ENCODE measurements at places on chromosomes 5 and 9.

- no peak for DNase-seq
Measured at GRCh38 chr9:75083188-75083970, 4.6 kb downstream of the NMRK1 start.

DNA sequence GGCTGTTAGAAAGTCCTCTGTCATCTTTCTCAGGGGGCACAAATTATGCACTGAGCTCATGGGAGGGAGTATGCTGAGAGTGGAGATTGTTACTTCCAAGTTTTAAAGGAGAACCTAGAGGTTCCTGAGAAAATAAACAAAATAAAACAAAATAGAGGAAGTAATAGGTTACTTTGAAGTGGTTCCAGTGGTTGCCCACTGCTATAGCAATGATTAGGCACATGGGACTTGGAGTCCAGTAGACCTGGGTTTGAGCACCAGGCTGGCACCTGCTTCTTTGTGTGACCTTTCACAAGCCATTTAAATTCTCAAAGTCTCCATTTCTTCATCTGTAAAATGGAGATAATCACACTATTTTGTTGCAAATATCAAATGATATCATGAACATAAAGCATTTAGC lies 13.8 kb upstream of the CDC23 start:
- no peak for DNase-seq

GRCh38 chr5:62593331-62593730 lies 14.7 kb downstream of the LRRC70 start:
- no peak for DNase-seq

DNA sequence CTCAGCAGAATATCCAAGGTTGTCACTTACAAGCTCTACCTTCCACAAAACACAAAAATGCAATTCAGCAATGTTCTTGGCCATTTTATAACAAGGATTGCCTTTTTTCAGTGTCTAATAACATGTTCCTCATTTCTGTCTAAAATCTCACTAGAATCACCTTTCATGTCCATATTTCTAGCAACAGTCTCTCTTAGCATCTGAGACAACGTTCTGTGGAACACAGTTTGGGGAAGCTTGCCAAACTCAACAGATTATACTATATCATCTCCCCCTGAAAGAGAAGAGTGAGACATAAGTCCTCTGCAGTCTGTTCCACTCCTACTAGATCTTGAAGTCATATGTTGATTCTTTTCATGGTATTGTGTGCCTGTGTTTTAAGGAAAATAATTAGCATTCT lies 70.7 kb downstream of the F2RL2 start:
- no peak for DNase-seq

GRCh38 chr5:173582216-173583111 lies 34.0 kb downstream of the BOD1 start:
- DNase-seq, result no peak

- no peak for DNase-seq
Measured at GRCh38 chr5:156446526-156446925, 119.6 kb downstream of the SGCD start.

DNA sequence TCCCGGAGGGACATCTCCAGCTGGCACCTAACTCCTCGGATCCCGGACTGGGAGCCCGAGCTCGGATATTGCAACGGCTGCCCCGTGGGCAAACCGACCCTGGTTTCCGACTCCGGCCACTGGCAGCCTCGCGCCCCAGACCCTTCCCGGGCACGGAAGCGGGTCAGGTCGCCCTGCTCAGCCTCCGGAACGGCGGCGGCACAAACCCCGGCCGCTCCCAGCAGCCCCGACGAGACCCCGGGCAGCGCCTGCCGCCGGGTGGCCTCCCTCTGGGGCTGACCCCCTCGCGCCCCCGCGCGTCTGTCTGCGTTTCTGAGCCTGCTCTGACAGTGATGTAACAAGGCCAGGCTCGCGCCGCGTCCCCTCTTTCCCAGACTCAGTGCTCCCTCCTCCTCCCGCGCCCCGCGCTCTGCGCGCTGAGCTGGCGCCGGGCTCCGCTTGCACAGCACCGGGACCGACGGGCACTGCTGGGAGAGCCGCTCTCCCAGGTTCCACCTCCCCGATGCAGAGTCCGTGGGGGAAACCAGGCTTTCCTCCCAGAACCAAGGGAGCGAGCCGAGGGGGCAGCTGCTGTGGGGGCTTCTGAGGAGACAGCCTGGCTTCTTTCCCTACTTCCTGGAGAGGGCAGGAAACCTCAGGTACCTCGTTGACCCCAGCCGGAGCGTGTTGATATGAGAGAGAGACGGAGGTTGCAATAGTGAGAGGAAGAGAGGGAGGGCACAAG lies at the start of gene TMEM215:
TMEM215 (plus strand) TSS at position 373 of the 724 bp plus-strand sequence. CDS start 644 bp downstream, outside the sequence.
- no peak for DNase-seq

- no peak for DNase-seq
Measured at GRCh38 chr5:154386952-154387629, 58.7 kb upstream of the SAP30L start.

DNA sequence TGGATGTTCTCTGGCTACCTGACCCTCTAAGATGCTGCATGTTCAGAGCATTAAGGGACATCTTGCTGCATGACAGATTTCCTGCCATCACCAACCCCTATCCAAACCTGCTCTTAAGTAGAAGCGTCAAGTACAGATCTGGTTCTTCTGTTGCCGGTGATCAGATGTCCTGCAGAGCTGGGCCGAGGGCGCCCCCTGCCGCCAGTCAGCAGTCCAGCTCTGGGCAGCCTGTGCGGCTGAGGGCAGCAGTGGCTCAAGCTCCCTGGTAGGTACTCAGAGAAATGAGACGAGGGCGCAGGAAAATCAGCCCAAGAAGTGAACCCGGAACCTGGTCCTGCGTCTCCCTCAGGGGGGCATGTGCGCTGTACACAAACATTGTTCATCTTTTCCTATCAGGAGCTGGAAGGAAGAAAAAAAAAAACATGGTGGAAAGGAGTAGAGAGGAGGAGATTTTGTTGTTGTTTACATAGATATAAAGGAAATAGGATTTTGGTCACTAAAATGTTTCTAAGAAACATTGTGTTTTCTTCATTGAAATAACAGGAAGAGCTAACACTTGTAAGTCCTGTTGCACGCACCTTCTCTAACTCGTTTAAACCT lies 95.8 kb downstream of the CFAP90 start:
- no peak for DNase-seq

- no peak for DNase-seq
Measured at GRCh38 chr5:170067152-170067551, 38.5 kb upstream of the FOXI1 start.

- DNase-seq, result no peak
Measured at GRCh38 chr9:98080326-98080725, 23.8 kb downstream of the NANS start.

GRCh38 chr5:176824604-176825003 lies 14.2 kb downstream of the UNC5A start:
- DNase-seq, result no peak

- DNase-seq, result no peak
Measured at GRCh38 chr5:9015260-9015936, 530.5 kb downstream of the SEMA5A start.

GRCh38 chr9:93974151-93974550 lies 19.0 kb upstream of the BARX1 start:
- DNase-seq, result no peak

DNA sequence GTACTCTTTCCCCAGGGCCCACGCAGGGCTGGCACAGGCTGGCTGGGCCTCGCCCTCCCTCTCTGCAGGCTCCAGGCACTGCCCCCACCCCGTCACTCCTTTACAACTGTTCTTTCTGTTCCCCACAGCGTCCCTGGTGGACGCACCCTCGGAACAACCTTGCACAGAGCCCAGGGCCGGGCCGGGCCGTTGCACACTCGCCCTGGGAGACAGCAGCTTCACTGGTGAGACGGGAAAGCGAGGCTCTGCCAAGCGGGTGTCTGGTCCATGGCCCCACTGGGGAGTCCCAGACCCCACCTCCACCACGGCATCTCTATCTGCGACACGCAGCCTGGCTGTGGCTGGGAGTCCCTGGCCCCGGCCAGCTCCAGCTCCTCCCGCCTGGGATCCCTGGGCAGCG lies 18.4 kb upstream of the QSOX2 start:
- no peak for DNase-seq

GRCh38 chr5:111117136-111117535 lies 25.0 kb downstream of the WDR36 start:
- DNase-seq, result no peak

DNA sequence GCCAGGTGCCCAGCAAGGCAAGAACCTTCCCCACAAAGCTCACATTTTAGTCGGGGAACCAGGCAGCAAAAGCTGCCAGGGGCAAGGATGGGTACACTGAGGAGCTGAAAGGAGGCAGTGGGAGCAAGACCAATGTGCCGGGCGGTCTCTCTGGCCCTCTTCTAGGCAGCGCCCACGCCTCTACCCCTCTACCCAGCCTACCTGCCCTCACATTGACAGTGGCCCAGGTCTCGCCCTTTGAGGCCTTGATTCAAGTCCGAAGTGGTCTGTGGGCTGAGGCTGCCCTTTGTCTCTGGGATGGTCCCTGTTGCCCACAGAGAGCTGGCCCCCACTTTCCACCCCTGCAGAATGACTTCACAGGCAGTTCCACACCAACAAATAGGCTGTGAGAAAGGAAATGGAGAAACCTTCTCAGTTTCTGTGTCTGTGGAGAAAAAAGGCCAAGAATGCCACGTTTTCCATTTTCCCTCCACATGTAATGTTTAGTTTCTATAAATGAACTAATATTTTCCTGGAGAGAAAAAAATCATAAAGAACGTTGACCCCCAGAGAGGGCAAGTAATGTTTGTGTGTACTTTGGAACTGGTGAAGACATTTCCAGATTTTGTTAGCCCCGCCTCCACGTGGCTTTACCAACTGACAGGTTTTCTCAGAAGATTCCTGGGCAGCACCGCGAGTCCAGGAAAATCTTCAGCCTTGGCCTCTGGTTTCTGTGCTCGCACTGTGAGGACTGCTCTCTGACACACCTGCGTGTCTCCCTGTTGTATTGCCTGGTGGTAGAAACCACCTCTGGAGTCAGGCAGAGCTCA lies 57.4 kb upstream of the ANGPTL2 start:
- no peak for DNase-seq

DNA sequence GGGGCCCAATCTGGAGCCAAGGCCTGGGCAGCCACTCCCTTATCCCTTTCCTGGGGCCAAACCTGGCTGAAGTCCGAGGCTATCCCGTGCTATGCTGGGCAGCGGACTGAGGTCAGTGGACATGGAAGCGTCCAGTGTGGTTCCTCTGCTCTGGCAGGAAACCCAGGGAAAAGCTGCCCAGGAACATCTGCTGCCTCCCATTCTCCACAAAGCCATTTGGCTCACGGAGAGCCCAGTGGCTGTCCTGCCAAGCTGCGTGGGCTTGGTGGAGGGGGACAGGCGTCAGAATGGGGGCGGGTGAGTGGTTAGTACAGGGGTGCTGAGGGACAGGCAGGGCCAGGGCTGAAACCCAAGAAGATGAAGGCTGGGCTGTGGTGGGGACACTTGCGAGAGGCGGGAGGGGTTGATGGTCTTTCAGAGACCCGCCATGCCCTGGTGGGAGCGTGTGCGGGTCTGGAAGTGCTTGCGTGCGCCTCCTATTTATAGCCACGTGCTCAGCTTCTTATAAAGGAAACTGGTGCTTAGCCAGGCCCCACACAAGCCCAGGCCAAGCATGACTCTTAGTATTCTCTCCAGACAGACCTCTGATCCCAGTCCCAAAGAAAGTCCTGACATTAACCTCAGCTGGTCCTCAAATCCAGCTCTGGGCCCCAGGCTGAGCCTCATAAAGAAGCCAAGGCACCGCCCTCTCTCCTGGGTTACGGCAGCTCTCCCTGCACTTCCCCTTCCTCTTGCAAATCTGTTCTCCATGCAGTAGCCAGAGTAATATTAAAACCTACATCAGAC lies 9.4 kb upstream of the SLC6A7 start:
- DNase-seq, result peak; percentile 84

DNA sequence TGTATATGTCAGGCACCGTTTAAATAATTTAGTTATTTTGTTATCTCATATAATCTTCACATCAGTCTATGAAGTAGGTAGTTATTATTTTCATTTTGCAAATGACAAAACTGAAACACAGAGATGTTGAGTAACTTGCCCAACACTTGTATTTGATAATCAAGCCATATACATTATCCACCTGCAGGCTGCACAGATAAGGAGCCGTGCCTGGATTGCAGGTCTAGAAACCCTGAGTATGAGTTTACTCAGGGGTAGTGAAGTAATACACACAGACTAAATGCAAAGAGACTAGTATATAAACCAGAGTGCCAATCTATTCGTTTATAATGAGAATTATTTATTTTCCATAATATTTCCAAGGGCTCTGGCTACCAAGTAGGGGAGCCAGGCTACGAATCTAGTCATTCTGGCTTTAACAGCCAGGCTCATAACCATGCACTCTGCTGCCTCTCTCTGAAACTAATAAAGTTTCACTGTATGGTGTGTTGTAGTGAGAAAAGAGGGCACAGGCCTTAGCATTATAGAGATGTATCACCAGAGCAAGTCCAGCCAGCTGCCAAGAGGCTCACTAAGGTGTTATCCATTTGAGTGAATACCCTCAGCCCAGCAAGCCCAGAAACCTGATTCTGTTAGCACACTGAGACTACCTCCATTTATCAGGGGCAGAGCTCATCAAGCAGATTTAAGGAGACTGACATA lies 4.5 kb downstream of the HEMGN start:
- no peak for DNase-seq

DNA sequence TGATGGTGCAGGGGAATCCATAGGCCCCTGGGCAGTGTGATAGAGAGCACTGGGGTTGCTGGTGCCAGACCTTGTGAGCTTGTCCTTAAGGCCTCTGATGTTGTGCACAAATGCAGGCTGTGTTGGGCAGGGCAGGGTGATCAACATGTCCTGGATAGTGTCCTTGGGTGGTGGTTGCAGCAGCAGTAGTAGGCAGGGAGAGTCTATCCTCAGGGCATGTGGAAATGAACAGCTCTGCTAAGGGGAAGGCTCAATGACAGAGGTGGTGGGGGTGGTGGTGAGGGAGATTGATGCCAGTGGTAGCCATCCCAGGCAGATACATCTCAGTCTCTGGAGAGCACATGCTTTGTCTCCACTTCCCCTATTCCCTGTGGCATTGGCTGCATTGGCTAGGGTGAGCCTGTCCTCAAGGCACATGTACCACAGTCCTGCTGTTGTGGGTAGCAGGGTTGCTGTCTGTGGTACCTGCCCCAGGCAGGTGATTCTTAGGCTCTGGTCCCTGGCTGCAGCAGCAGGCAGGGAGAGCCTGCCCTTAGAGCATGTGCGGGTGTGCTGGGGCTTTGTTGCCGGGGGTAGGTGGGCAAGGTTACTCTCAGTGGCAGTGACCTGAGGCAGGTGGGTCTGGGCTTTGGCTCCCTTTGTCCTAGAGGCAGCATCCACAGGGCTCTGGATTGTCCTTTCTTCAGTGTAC lies 111.1 kb downstream of the WDR70 start:
- no peak for DNase-seq

- DNase-seq, result no peak
Measured at GRCh38 chr5:36158144-36158543, 6.2 kb downstream of the SKP2 start.

- no peak for DNase-seq
Measured at GRCh38 chr5:40106847-40107246, 572.9 kb upstream of the PTGER4 start.

- DNase-seq, result no peak
Measured at GRCh38 chr5:112348387-112348786, 70.7 kb downstream of the EPB41L4A start.

DNA sequence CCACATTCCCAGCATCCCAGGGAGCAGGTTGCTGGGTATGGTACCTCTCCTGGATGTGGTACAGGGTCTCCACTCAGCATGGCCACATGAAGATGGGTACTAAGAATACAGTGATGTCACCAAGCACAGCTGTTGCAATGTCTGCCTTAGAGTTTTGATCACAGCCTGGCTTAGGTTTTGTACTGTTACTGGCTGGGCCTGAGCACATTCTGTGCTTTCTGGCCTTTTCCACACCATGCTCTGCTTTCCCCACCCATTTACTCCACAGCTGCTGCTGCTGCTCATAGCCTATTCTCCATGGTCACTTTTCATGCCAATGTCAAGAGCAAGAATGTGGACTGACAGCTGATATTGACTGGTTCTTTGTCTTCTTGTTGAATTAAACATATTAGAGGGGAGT lies 481.9 kb downstream of the ARHGEF28 start:
- no peak for DNase-seq
